ENCODE measurements at places on chromosomes 1 and 21. TPM values are rescaled to one million over a fixed set of nuclear protein-coding genes. Genes with fewer than 3 reads are reported as not detected.

The PADI4 gene
- polyA plus RNA-seq = 1.3 TPM

The RAB25 gene
- 61.7 TPM for polyA plus RNA-seq

The PATJ gene
- 42.2 TPM for polyA plus RNA-seq

The WNT4 gene
- 2.9 TPM for polyA plus RNA-seq

The OR2T29 gene
- polyA plus RNA-seq = not detected

DNA sequence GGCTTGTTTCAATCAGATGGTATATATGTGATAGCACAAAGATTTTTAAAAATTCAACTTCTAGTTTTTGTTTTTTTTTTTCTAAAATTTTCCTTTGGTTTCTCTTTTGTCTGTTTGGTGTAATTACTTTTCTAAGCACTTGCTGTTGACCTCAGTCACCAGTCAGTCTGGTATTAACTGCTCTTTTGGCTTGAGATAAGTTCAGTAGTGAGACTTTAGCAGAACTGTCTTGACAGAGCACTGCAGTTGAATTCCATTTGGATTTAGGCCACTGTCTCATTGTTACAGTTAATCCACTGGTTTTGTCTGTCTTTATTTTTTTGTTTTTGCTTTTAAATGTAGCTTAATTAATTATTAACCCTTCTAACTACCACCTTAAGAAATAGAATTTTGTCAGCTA lies 36.2 kb downstream of the OSBPL9 start:
- DNase-seq = no peak

DNA sequence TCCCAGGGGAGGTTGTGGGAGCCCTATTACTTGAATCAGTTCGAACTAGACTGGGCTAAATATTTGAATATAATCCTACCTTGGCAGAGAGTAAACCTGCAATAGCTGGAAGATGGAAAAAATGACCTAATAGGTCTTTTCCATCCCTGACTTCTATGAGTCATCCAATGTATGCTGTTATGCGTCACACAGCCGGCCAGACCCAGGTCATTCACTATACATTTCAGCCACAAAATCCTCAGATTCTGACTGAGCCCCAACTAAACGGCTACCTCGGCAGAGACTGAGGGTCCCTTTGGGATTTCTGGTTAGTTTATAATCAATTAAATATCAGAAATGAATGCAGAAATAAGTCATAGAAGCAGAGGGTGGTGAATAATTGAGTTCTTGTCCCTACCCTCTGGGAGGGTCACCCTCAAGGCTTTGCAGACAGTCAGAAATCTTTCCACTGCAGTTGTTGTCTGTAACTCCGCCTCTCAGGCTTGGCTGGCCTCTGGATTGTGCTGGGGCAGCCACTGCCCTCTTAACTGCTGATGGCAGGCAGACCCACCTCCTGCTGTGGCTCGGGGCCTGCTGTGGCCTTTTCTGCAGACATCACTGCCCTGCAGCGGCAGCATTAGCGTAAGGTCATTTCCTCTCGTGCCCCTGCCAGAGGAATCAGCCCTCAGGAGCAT lies 240.5 kb downstream of the TGFB2 start:
- DNase-seq = no peak

DNA sequence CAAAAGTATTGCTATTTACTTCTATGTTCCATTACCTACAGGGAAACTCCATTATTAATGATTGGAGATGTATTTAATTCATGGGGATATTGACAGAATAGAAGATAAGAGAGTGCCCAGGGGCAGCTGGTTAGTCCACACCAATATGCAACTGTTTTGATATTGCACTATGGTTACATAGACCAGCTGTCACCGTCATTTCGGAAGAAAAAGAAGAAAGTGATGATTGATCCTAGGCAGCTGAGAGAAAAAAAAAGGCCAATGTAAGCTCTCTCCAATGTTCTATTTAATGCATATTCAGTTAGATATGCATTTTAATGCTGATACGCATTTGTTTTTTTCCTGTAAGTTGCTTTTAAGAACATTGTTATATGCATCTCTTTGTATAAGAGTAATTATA lies 1367.2 kb downstream of the KCNT2 start:
- DNase-seq = no peak

GRCh38 chr21:15009837-15010363 lies 54.9 kb downstream of the NRIP1 start:
- no peak for DNase-seq

DNA sequence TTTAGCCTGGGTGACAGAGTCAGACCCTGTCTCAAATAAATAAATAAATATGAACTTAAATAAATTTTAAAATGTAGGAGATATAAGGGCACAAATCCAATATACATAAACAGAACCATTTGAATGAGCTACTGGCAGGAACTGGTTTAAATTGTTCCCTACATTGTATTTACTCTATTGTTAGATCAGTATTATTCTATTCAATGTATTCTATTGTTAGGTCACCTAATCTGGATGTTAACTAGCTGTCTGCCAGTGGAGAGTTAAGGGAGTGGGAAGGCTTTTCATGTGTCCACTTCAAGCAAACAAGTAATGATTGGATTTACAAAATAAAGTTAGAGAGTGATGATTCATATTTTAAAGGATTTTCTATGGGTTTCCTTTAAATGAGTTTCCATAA lies 4.9 kb upstream of the FBXO28 start:
- no peak for DNase-seq

DNA sequence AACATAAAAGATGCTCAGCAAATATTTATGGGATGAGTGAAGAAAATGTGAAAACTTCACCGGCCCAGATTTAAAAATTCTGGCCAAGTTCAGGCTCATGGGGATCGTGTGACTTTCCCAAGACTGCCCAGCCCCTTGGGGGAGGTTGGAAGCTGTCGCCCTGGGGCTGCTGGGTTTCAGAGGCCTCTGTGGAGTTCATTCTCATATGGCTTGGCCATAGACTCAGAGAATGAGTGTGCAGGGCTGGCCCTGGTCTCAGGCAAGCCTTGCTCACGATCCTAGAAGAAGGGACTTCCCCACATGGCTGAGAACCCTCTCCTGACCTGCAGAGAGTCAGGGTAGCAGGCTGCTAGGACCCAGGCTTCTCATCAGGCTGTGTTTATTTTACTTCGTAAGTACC lies 24.6 kb downstream of the PADI2 start:
- no peak for DNase-seq

- no peak for DNase-seq
Observed at GRCh38 chr21:31586118-31586517, 73.4 kb upstream of the SOD1 start.

DNA sequence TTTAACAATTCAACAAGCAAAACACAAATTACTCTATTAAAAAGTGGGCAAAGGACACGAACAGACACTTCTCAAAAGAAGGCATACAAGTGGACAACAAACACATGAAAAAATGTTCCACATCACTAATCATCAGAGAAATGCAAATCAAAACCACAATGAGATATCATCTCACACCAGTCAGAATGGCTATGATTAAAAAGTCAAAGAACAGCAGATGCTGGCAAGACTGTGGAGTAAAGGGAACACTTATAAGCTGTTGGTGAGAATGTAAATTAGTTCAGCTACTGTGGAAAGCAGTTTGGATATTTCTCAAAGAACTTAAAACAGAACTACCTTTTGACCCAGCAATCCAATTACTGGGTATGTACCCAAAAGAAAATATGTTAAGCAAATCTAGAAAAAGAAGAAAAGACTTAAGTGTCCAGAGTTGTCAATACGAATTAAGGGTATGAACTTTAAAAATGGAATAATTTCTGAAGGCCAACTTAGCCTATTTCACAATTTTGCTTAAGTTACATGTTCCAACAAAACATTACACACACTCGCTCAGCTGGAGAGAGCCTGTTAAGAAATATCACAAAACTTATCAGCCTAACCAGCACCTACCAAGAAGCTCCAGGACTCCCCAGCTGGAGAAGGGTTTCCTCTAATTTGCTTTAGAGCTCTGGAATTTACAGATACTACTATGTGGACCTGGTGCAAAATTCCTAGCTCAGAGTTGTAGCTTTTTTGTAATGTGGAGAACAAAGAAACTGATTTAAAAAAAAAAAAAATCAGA lies 232.1 kb downstream of the DUSP10 start:
- no peak for DNase-seq
